ENCODE measurements at places on chromosomes 1 and 21.

DNA sequence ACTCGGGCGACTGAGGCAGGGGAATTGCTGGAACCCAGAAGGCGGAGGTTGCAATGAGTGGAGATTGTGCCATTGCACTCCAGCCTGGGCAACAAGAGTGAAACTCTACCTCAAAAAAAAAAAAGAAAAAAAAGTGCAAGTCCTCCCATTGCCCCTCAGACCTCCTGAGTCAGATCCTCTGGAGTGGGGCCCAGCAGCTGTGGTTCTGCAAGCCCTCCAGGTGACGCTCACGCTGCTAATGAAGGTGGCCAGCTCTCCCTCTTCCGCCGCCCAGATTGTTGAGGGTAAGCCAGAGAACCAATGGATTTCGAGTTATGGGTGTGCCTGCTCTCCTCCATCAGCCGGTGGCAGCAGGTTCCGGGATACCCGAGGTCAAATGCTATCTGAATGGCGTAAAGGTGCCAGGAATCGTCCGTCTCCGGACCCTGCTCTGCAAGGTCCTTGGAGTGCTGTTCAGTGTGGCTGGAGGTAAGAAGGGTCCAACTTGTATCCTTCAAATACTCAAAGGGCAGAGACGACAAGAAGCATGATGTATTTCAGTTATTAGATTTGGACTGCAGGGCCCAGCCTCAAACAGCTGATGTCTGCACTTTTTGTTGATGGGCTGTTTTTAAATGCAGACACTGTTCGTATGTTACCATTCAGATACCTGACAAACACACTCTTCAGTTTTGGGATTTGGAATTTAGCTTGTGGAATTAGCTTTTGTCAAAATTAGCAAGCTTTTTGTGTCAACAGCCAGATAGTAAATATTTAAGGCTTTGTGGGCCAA is 17.6 kb downstream of the CLCN6 start:
- DNase-seq: no peak

DNA sequence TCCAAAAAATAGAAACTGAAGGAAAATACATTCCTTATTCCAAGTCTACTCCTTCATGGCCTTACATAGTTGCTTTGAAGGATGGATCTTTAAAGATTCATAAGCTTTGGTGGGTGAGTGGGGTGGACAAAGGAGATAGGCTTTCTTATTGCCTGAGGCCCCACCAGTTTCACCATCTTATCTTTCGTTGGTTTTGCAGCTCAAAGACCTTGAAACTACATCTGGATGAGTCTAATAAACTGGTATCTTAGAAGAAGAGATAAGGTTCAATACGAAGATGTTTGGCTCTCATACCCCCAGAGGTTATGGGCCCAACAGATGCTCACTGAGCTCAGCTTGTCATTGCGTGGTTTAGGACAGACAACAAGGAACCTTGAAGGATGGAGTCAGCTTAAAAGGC is 201.5 kb downstream of the HS2ST1 start:
- DNase-seq: no peak

- no peak for DNase-seq
Observed at GRCh38 chr1:80509965-80510522, 1290.7 kb upstream of the ADGRL2 start.

DNA sequence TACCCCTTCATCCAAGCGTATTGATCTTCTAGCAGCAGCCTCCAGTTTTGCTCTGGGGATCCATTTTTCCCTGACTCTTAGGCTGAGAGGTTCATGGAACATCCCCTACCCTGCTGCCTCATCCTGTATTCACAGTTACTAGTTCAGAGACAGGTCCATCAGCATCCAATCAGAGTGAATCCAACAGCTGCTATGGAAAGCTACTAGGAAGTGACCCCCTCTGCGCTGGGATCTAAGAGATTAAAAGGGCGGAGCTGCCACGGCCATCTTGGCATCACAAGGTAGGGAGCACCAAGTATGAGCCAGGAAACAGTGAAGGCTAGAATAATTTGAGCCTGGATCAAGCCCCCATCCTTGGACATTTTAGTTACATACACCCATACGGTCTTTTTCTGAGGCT is 32.5 kb downstream of the KAZN start:
- no peak for DNase-seq

GRCh38 chr1:107862064-107862463 is 102.9 kb downstream of the VAV3 start:
- no peak for DNase-seq

DNA sequence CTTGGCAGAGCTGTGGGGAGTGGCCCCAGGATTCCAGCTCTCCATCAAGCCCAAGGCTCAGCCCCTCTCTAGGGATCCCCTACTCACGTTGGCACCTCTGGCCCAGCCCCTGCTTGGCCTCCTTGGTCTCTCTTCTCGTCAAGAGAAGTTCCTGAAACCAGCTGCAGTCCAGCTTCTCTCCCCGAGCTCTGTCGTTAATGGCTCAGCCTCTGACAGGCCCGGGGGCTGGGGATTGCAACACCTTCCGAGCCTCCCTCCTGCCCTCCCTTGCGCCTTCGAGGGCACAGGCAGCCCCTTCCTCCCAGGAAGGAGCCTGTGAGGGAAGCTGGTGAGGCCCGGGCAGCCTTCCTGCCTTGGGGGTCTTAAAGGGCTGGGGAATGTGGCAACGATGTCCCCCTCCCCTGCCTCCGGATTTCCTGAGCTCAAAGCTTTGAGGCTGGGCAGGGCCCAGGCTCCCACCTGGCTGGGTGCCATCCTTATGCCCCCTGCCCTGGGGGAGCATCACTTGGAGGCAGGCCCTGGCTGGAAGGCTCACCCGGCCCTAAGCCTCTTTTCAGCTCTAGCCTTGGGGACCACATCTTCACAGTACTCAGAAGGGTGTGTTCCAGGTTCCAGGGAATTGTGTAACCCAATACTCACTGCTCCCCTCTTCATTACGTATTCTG is at the start of gene CSF3R:
Gene CSF3R, minus strand, starts transcription at position 190 of the 665 bp plus-strand sequence. CDS start 3,417 bp downstream, outside the sequence.
- no peak for DNase-seq

- DNase-seq: no peak
Observed at GRCh38 chr1:10400013-10400412, 1.1 kb downstream of the PGD start.

GRCh38 chr1:202498542-202498941 is 150.0 kb downstream of the PPP1R12B start:
- DNase-seq: no peak

DNA sequence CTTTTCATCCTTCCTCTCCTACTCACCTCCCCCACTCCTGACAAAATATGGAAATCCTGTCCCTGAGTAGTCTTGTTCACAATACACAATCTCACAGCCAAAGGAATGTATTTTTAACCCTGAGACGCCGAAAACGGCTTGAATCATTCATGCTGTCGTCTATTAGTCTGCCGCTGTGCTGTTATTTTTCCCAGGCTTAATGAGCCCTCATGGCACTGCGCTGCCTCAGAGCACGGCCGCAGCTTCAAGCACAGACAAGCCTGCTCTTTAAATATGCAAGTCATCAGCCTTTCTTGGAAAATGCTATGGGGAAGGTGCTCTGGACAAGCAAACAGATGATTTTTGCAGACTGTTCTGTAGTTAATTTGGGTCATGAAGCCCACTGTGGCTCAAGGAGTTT is 302.7 kb downstream of the DISC1 start:
- peak; percentile 92 for DNase-seq

DNA sequence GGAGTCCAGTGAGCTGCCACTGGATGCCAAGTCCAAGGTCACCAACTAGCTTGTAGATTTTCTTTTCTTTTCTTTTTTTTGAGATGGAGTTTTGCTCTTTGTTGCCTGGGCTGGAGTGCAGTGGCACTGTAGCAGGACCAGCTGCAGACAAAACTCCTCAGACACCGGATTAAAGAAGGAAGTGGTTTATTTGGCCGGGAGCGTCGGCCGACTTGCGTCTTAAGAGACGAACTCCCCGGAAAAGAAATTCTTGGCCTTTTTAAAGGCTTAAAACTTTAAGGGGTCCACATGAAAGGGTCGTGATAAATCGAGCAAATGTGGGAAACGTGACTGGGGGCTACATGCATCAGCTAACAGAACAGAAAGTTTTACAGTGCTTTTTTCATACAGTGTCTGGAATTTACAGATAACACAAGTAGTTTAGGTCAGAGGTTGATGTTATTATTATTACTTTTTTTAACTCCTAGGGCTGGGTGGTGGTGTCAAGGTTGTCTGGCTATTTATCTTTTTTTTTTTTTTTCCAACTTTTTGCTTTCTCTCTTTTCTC is 36.4 kb upstream of the CFAP126 start:
- DNase-seq: no peak

GRCh38 chr1:43129426-43129825 is 42.7 kb downstream of the EBNA1BP2 start:
- no peak for DNase-seq

DNA sequence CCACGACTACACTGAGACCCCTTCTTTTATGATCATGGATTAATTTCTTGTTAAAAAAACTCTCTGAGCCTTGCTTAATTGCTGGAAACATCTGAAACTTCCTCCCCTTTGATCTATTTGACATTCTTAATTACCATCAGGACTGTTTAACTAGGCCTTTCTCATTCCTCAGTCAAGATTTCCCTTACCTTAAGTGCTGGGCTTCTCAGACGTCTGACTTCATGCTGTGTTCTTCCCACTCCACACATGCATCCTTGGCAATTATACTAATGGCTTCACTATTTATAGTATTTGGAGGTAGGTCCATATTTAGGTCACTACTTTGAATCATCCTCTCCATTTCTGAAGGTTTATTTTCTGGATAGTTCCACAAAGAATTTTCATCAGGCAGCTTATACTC is 341.3 kb upstream of the TMPRSS15 start:
- no peak for DNase-seq

- DNase-seq: no peak
Observed at GRCh38 chr1:211632117-211632807, 43.2 kb downstream of the NEK2 start.

- no peak for DNase-seq
Observed at GRCh38 chr1:4207842-4208692, 308.0 kb upstream of the C1orf174 start.

DNA sequence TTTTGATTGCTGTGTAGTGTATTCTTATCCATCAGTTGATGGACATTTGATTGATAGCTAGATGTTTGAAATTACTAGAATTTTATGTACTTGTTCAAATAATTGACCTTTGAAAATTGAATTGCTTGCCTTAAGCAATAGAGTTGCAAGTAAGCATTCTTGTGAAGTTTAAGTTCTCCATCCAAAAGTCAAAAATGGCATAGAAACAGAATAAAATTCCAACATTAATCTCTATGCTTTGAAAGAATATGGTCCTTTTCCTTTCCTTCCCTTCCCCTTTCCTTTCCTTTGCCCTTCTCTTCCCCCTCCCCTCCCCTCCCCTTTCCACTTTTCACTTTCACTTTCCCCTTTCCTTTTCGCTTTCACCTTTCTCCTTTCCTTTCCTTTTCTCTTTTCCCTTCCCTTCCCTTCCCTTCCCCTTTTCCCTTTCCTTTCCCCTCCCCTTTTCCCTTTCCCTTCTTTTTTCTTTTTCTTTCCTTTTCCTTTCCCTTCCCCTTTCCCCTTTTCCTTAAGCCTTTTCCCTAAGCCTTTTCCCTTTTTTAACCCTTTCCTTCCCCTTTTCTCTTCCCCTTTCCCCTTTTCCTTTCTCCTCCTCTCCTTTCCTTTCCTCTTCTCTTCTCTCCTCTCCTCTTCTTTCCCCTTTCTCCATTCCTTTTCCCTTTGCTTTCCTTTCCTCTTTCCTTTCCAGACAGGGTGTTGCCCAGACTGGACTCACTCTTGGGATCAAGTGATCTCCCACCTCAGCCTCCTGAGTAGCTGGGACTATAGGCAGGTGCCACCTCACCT is 67.4 kb downstream of the SASS6 start:
- DNase-seq: no peak

DNA sequence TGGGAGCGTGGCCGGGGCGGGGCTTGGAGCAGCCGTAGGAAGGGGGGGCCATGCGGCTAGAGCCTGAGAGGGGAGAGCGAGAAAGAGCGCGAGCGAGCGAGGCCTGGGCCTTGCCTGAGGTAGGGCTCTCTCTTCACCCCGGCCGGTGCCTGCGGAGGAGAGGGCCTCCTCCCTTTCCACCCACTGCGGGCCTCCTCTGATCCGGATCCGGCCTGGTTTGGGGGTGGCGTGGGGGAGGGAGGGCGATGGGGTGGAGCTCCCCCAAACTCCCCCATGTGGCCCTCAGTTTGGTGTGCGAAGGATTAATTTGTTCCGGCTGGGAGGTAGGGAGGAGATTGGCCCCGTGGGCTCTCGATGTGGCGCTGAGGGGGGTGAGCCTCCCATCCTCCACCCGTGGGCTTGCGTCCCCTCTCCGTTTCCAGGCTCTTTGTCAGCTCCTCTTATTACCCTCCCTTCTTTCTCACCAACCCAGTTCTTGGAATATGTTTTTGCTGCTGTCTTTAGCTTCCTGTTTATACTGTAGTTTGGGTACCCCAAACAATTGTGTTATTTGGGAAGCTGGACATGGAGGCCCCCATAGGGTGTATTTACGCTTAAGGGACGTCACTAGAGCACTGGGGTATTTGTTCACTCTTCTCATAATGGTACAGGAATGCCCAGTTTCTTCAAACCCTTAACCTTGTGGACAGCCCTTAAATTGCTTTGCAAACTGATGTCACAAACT is 685 bp downstream of the UBAP2L start:
- no peak for DNase-seq

DNA sequence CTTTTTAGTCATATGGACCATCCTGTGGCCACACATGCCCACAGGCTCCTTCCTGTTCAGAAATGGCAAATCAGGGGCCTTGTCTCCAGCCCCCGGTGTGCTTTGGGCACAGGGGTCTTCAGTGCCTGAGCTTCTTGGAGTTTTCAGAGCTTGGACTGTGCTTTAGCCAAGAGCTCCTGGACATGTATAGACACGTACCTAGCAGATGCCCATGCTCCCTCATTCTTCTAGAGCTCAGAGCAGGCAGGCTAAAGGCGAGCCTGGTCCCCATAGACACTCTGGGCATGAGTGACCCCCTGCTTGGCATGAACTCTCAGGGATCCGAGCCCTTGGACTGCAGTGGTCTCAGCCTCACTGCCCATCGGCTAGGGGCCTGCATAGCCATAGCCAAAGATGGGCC is 106.8 kb downstream of the EPHB2 start:
- no peak for DNase-seq

- DNase-seq: no peak
Observed at GRCh38 chr1:31637915-31638673, 6.6 kb downstream of the PEF1 start.

DNA sequence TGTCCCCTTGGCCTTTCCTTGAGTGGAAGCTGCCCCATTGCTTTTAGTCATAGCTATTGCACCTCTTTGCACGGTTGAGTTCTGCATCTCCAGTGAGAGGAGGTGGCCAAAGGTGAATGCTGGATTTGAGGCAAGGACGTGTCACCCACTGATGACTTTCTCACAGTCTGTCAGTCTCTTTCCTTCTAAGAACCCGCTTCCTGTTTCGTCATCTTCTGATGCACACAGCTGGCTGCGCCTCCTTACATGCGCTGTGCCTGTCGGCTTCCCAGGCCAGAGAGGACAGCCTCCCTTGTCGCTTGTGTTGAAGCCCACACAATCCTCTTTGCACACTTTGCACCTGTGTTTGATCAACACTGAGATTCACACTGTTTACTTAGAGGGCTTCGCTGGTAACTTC is 41.8 kb upstream of the PWP2 start:
- DNase-seq: no peak

All from NCI-H1694 (cell line).